ENCODE measurements at places on chromosomes 2 and 18.

DNA sequence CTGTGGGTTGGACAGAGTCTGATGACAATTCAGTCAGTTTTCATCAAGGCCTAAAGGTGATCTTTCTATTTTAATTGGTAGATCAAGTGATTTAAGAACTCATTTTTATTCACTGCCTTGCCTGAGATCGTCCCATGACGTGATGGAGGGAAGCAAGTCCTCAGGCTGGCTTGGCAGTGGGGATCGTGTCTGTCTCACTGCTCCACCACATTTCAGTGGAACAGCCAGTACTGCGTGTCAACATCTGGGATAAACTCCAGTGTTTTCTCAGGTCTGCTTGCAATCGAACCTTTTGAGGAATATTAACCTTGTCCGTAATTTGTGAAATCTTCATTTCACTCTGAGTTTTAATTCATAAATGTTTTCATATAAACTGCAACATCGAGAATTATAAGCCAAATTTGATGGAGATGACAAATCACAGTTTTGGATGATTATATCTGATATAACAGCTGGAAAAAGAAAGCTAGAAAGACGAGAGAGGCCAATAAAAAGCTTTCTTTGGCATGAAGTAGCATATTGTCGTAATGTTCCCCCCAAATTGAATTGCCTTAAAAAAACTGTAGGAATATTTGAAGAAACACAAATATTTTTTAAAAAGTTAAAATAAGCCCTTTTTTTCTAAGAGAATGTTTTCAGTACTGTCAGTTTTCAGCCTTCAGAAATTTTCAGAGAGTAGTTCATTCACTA is 414.7 kb upstream of the SPRED2 start:
- no peak for DNase-seq

DNA sequence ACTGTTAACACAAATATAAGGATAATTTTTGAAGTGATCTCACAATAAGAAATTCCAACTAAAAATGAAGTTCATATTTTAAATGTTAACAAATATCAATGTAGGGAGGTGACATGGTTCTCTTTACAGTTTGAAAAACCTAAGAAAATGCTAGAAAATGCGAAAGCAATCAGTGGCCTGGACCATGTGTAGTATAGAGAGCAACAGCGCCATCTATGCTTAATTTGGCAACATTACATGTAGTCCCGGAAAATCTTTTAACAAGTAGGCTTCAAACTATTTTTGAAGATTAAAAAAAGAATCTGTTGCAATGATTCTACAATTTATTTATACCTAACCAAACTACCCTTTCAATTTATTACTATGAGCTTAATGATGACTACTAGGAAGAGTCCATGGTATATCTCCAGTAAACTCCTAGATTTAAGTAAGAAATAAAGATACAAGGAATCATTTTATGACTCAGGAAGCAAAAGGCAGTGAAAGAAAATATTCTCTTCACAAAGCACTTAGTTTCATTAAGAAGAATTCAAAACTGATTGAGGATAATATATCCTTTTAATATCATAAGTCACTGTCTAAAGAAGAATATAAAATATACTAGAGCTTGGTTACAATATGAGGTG is 33.3 kb downstream of the NDUFA10 start:
- DNase-seq: no peak

- no peak for DNase-seq
Observed at GRCh38 chr2:161122772-161123530, 37.3 kb upstream of the TANK start.

DNA sequence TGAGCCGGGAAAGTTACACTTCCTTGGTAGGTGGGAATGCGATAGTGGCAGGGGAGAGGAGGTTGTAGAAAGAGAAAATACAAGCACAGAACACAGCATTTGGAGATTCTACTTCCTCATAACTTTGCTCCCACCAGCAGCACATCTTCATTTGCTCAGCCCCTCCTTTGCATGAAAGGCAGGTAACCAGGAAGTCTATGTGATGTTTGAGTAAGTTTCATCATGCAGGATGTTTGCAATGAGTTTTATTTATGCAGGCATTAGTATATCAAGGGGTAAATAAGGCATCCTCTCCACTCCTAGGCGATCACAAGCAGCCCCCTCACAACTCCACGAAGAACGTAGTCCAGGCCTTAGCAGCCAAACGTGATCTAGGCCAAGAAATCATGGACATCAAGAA is 5.0 kb downstream of the RNF152 start:
- DNase-seq: no peak

- no peak for DNase-seq
Observed at GRCh38 chr18:275486-275885, 7.6 kb upstream of the THOC1 start.

DNA sequence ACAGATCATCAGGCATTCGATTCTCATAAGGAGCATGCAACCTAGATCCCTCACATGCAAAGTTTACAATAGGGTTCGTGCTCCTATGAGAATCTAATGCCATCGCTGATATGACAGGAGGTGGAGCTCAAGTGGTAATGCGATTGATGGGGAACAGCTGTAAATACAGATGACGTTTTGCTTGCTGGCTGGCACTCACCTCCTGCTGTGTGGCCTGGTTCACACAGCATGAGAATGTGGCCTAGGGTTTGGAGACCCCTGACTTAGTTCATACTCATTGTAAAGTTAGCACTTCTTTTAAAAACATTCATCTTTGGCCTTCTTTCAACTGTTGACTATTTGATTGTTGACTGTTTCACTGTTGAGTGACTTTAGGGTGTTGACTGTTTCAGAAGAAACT is 8.7 kb upstream of the CHMP1B start:
- no peak for DNase-seq

GRCh38 chr18:48028696-48029095 is 98.2 kb upstream of the SMAD2 start:
- DNase-seq: no peak

DNA sequence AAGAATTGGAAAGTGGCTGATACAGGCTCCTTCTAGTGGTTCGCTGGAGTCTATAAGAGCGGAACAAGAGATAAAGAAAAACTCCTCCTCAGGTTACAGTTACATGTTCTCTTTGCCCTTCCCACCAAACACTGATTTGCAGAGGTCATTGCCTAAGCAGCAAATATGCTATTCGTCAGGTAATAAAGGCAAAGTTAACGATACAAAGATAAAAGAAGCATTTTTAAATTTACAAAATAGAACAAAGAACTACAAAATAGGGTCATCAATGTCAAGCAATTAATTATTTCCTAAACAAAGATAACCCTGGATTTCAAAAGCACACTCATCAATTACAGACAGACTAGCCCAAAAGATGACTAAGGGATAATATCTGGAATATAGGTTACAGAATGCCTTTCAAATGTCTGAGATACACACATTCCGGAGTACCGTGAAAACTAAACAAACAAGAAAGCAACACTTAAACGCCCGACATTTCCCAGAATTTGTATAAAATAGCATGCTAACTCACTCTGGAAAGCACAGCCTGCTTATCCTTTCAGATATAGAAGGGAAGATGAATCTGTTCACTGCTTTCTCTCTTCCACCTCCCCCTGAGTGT is 186.4 kb downstream of the MREG start:
- DNase-seq: no peak

DNA sequence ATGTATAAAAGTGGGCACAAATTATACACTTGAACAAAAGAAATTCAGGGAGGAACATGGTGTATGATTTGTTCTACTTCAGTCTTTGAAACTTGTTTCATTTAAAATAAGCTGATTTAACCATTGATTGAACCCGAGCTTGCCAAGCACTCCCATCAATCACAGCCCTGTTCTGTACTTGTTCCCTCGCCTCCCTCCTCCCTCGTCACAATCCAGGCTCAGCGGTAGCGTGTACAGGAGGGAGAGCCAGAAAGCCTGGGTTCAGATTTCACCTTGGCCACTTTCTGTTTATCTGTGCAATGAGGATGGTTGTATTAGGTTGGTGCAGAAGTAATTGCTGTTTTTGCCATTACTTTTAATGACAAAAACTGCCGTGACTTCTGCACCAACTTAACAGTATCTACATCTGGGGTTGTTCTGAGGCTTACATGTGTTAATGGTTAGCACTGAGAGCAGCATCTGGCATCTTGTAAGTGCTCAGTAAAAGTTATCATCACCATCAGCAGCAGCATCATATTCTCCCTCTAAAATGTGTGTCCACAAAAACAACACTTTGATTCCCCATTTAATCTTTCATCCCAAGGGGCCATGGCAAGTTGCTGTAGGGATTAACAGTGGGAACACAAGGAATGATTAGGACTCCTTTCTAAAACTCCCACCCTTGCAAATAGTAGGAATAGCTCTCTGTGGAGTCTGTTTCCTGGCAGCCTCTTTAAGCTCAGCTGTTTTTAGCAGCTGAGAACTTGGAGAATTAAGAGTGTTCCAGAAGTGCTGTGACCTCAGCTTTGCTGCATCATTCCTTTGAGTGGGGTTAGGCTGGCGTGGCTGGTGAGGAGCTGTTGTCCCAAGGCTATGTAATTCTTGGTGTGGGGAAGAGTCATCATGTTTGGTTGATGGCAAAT is 4.7 kb downstream of the DPYSL5 start:
- no peak for DNase-seq

DNA sequence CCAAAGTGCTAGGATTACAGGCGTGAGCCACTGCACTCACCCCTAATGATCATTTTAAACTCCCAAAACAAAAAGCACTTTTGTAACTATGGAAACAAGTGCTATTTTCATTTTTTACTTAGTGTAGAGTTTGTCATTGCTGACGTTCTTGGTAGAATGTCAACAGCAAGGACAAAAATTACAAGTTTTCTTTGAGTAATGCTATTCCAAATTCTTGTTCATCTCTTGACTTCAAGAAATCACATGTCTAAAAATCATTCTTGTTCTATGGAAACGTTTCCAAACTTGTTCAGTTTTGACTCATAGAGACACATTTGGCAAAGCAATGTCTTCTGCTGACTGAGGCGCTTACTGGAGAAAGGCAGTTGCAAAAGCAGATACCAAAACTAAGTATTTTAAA is 82.6 kb downstream of the MBP start:
- no peak for DNase-seq

DNA sequence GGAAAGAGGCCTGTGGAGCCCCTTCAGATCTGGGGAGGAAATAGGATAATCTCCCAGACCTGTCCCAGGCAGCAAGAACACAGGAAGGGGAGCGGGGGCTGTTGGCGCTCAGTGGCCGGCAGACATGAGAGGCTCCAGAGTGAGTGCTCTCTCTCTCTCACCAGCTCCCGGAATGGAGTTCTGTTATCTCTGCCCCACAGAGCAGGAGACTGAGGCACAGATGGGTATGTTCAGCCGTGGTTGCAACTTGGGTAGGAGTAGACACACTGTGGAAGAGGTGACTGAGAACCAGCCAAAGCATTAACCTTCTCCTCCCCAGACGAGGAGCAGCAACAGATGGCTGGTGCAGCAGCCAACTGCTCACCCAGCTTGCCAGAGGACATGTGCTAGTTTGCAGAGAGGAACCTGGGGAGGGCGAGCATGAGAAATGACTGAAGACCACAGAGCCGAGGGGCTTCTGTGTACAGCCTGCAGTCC is 82.0 kb downstream of the NRP2 start:
- no peak for DNase-seq

DNA sequence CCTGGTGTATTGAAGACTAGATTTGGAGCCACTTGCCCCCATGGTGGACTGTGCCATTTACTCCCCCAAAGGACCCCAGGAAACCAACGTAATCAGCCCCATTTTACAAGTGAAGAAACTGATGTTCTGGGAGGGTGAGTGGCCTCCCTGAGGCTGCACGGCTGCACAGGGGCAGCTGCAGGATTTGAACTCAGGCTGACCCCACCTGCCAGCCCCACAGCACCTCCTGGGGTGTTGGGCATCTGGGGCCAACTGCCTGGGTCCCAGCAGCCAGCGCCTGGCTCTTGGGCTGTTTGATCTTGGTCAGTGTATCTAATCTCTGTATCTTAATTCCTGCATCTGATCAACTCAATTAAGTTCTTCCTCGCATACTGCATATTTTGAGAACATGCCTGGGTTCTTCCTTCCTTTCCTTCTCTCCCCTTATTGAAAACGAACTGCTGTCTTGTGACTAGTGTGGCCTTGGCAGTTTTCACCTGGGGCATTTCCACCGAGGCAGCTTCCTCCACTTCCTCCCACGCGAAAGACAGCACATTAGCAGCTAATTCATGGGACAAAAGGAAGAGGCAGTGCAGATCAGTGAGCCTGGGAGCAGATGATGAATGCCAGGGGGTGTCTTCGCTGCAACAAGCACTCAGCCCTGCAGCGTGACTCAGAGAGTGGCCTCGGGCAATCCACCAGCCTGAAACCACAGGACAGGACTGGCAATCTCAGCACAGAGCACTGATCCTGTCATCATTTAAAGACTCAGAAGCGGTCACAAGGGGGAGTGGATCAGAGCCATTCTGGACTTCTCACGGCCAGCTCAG is 184.1 kb upstream of the RAB12 start:
- no peak for DNase-seq

- no peak for DNase-seq
Observed at GRCh38 chr2:181781078-181781786, 100.9 kb upstream of the NEUROD1 start.

DNA sequence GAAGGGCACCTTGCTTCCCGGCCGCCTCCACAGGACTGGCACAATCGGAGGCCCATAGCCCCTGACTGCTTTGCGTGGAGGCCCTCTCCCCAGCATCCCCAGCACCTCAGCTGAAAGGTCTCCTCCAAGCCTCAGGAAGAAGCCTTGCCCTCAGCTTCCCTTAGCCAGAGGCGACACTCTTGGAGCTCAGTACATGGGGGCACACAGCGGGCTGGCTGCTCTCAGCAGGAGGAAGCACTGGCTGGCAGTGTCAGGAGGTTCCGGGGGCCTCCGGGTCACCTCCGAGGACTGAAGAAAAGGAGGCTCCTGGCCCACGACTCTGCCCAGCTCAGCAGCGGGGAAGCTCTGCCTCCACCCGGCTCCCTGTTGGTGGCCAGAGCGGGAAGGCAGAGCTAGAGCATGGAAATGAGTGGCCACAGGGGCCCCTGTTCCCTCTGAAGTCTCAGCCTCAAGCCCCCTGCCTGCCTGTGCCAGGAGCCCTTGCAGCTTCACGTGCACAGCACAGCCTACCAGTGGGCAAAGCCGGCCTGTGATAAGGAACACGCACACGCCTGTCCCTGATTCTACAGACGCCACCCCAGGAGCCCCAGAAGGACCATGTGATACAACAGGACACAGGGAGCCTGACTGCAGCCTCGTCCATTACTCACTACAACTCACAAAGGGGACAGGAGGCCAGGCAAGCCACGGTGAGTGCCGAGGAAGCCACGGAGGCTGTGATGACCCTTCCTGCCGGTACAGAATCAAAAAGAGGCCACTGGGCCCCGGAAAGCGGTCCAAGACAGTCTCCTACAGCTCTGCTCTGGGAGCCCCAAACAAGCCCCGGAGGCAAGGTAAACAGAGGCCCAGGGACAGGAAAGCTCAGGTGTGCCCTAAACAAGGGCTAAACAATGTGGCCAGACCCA is 15.5 kb downstream of the HDAC4 start:
- DNase-seq: no peak

DNA sequence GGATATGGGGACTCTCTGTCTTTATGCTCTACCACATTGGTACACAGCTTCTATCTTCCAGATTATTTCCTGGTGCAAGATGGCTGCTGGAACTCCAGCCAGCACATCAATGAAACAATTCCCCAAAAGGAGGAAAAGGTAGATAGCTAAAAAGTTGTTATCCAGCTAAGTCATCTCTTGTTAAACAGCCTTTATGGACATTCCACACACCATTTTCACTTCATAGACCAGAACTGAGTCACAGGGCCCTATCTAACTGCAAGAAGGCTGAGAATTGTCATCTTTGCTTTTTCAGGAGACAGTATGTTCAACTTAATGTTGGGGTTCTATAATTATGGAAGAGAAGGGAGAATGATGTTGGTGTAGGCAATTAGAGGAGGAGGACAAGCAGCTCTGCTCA is 133.3 kb upstream of the NOSTRIN start:
- no peak for DNase-seq
